NCI-H345 (cell line): ENCODE measurements at places on chromosomes 3 and 15.

DNA sequence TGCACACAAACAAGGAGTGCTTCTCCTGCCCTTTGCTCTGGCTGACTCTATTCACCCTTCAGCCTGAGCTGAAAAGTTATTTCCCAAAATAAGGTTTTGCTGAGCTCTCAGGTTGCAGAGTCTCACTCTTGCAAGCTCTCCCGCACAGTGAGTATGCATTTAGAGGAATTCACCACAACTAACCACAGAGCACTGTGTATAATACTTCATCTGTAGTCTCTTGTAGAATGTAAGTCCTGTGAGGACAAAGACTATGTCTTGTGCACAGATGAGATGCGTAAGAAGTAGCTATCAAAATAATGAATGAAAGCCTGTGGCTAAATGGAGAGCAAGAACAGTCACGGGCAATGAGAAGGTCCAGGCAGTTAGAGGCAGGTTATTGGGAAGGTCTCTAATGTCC, 156.5 kb upstream of the SLCO3A1 start:
- no peak for DNase-seq

GRCh38 chr15:40470423-40471104, at the start of gene CHST14:
TSS of gene CHST14 (plus strand) at chr15:40470984. CDS start at chr15:40471214, 230 bp downstream.
- peak; percentile 47 for DNase-seq

DNA sequence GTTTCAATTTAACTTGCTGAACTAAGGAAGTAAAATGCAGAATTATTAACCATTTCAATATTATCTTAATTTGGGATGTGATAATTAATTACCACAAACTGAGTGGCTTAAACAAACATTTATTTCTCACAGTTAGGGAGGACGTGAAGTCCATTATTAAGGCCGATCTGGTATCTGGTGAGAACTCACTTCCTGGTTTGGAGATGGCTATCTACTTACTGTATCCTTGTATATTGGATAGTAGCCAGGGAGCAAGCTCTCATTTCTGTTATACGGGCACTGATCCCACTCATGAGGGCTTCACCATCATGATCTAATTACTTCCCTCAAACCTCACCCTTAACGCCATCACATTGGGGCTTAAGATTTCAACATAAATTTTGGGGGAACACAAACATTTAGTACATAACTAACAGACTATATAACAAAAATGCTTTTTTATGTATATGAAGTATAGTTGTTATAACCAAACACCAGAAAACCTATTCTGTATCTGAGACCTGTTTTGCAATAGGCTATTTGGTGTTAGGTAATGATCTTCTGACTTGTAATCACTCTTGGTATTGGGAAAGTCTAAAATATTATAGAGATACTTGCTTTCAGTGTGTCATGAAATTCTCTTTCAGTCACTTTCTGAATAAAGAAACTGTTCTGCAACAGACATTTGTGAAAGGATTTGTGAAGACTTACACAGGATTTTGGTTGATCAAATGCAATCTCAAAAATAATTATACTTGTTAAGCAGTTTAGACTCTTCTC, 4.7 kb upstream of the KPNA4 start:
- no peak for DNase-seq

DNA sequence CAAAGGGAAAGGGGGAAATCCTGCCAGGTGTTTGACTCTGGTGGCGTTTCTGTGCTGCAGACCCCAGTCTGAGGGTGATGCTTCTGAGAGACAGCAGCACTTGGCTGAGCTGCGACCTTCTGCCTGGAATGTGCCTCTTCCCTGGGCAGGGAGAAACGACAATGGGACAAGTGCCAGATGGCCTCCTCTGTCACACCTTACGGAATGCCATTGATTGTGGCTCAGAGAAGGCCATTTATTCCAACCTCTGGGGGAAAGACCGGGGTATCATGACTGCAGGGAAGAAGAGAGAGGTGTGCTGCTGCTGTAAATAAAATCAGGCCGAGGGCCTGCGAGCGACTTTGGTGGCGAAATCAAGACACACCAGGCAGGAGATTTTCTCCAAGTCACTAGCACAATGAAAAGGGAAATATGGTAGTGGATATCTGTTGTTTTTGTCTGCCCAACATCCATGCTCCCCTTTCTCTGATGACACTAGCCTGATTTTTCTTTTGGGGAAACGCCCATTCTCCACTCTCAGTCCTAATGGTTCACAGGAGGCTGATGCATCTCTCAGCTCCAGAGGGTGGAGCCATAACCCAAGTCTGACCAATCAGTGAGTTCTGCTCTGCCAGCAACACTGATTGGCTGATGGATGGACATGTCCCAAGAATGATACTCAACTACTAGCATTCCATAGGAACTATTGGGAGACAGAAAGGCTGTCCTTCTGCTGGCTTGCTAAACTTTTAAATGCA, 336.1 kb downstream of the FOXP1 start:
- peak; percentile 44 for DNase-seq

DNA sequence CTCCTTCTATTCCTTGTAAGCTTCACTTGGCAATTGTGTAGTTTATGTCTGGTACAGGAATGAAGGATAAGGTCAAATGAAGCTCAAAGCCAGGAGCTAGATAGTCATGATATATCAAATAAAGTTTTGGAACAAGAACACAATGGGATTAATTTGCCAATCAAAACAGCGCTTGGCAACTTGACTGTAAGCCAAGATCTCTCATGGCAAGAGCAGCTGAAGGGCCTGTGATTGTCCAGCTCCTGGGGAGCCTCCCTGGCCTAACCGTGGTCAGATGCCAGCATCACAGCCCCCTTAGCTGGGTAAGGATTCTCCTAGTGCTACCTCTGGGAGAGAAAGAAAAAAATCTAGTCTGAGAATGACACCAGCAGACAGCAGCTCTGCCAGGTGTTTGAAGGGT, 97.2 kb downstream of the LIPC start:
- no peak for DNase-seq

DNA sequence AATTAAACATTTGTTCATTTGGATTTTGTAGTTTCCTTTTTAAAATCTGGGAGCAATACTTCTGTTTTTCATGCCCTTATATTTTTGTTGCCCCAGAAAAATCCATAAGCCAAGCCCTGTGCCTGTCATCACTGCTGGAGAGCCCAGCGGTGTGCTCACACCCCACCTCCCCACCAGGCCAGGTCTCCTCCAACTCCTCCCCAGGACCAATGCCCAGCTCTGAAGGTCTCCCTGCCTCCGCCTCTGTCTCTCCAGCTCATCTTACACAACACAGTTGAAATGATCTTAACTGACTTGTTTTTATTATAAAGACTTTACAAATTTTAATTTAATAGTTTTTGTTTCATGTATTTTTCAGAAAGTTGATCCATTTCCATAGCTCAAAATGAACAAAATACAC, 66.4 kb downstream of the RHCG start:
- no peak for DNase-seq

DNA sequence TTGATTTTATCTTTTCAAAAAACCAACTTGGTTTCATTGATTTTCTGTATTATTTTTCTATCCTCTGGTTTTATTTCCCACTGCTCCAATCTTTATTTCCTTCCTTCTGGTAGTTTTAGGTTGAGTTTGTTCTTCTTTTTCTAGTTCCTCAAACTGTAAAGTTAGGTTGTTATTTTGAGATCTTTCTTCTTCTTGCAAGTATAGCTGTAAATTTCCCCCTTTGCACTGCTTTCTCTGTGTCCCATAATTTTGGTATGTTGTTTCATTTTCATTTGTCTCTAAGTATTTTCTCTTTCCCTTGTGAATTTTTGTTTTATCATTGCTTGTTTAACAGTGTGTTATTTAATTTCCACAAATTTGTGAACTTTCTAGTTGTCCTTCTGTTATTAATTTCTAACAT, 120.0 kb downstream of the PLD1 start:
- DNase-seq = no peak

DNA sequence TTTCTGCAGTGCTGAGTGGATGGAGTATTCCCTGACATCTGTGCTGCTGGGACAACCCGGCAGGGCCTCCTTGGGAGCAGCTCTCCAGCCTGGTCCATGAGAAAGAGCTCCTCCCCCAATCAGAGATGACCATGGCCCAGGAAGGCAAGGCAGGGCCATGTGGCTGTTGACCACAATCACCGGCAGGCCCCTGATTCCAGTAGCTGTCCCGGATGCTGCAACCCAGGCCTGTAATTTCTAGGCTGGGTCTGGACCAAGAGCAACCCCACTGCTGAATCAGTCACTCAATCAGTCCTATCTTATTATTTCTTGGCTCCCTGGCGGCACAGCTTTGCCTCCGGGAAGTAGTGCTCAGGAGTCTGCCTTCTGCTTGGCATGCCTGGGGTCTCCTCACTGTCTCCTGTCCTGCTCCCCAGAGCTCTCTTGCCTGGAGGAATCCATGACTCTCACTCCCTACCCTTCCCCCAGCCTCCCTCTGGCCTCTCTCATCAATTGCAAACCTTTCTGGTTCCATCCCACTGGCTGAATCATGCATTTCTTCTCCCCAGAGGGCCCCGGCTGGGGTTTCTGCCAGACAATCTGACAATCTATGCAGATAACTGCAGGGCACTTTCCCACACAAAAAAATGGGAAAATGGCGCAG, 32.6 kb upstream of the ITGA11 start:
- no peak for DNase-seq

GRCh38 chr15:82810890-82811426, 1.5 kb downstream of the WHAMM start:
- no peak for DNase-seq

DNA sequence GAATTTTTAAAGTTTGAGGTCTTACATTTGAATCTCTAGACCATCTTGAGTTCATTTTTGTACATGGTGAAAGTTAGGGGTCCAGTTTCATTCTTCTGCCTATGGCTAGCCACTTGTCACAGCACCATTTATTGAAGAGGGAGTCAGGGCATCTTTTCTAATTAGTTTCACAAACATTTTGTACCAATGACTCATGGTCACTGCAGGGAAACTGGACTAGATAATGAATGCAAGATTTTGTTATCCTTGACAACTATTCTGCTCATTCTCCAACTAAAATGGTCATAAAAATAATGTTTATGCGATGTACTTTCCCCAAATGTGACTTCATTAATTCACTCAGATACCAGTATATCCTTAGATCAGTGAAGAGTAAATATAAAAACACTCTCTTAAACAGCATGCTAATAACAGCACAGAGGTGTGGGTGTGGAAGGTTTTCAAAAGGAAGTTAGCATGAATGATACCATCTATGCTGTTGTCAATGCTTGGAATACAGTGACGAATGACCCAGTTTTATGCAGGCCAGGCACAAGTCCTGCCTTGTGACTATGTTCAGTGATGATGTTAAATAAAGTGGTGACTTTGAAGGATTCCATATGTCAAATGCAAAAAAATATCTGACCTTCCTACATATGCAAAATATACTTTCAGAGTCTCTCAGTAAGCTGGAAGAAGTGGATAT, 314.9 kb upstream of the TMCO5A start:
- no peak for DNase-seq

DNA sequence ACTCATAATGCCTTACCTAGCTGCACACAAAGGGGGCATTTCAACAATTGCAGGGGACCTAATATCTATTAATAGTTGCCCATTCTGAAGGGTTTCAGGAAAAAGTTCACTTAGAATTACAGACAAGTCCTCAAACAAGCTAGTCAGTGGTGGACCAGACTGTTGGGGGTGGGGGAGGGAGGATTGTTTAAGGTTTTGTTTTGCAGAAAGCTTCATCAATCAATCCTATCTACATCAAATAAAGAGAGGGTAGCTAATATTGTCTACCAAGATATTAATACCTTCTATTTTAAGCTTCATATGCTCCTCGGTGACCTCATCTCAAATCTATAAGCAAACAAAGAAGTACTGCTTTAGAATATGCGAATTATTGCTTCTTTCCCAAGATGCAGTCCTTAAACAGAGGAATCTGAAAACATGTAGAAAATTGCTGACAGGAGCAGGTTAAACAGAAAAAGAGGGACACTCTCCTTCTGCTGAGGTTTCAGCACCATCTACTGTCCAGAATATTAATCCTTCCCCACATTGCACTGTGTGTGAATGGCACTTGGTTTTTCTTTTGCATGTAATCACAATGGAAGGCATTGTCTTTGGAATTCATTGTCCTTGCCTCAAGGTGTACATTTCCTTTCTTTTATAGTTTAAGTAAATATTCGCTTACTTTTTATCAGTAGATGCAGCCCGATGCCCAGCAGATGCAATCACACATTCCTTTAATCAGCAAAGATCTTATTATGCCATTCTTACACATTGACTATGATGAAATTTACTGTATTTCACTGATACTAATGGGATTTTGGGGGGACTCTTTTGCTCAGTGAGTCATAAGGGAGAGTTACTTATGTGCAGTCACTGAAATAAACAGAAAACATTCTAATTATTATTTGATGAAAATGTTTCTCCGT, 94.7 kb downstream of the IL5RA start:
- DNase-seq = peak; percentile 7

DNA sequence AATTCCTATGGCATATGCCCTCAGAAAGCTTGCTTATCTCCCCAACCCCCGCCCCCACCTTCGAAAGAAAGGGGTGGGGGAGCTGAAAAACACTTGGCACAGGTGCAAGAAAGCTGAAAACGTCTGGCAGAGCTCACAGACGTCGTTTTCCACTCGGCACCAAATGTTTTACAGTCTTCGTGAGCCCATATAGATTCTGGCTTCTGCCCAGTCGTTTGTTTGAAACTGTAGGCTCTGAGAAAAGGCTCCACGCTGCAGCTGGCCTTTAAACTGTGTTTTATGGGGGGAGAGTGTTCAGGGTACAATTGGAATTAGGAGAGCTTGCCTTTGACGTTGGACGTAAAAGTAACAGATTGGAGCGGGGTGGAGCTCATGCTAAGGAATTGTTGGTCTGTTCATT, 130.3 kb downstream of the MDFIC2 start:
- DNase-seq = no peak

DNA sequence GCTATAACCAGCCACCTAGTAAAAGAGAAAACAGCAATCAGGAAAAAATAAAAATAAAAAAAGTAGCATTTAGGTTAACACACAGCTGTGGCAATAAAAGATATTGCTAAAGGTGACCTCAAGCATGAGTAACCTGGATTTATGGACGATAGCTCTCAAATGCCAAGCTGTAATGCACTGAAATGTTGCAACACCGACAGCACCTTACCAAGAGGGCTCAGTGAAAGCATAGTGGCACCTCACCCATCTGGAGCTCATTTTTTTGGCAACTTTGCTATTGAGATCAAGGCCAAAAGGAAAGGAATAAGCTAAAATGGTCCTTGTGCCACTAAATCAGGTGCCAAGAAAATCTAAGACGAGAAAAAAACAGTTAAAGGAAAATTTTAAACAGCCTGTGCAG, 2.5 kb downstream of the HACD2 start:
- no peak for DNase-seq
